CD8-positive, alpha-beta memory T cell (primary cell): ENCODE measurements at places on chromosomes 1 and 21. TPM values are rescaled to one million over a fixed set of nuclear protein-coding genes. Genes with fewer than 3 reads are reported as not detected.

GRCh38 chr1:233598891-233599541 is 14.9 kb upstream of the KCNK1 start:
- no peaks in the 10 kb centered on the region for H3K36me3 ChIP-seq
- H3K27me3 ChIP-seq = no peaks in the 10 kb centered on the region
- no peak for DNase-seq

Gene SERPINC1
- total RNA-seq = not detected

- H3K4me3 ChIP-seq = peak overlapping the region; percentile 100
- peaks cover 6% of the 10 kb centered on the region for H3K36me3 ChIP-seq
- H3K4me1 ChIP-seq = peaks cover 35% of the 10 kb centered on the region
- H3K27ac ChIP-seq = peak overlapping the region; percentile 85
- H3K27me3 ChIP-seq = no peaks in the 10 kb centered on the region
Measured at GRCh38 chr1:27342778-27343638, 1.2 kb downstream of the SYTL1 start.

GRCh38 chr1:168469690-168470089 is 74.1 kb downstream of the XCL2 start:
- no peaks in the 10 kb centered on the region for H3K27me3 ChIP-seq
- H3K36me3 ChIP-seq = no peaks in the 10 kb centered on the region
- H3K4me3 ChIP-seq = no peak overlapping the region
- peak; percentile 51 for DNase-seq
- no peak overlapping the region for H3K27ac ChIP-seq

DNA sequence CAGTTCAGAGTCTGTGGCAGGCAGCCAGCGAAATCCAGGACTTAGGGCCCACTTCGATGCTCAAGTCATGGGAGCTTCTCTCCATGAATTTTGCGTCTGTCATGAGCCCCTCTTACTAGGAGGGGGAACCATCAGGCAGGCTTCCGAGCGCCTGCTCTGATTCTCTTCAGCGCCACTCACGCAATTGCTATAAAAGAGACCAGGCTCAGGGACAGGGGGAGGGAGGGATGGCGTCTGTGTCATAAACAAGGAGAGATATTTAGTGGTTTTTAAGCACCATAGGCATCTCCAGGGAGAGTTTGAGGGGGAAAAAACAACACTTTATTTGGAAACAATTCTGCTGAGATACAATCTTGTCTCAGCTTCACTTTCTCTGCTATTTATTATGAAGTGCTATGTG is 60.6 kb downstream of the NAV1 start:
- no peak overlapping the region for H3K27ac ChIP-seq
- no peaks in the 10 kb centered on the region for H3K4me1 ChIP-seq
- H3K27me3 ChIP-seq = no peaks in the 10 kb centered on the region
- H3K4me3 ChIP-seq = no peak overlapping the region
- DNase-seq = no peak

Gene EFNA3
- total RNA-seq = 1.4 TPM

DNA sequence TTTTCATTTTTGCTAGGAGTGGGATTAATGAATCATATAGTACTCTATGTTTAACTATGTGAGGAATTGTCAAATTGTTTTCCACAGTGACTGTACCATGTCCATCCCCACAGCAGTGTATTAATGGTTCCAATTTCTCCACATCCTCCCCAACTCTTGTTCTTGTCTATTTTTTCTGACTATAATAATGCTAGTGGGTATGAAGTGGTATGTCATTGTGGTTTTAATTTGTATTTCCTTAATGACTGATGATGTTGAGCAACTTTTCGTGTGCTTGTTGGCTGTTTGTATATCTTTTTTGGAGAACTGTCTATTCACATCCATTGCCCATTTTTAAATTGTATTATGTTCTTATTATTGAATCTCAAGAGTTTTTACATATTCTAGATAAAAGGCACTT is 10.0 kb upstream of the KPRP start:
- H3K4me3 ChIP-seq = no peak overlapping the region
- no peaks in the 10 kb centered on the region for H3K27me3 ChIP-seq
- no peaks in the 10 kb centered on the region for H3K4me1 ChIP-seq
- H3K36me3 ChIP-seq = no peaks in the 10 kb centered on the region
- DNase-seq = no peak

Gene DNM3
- total RNA-seq = 0.59 TPM

- no peak overlapping the region for H3K4me3 ChIP-seq
- no peak for DNase-seq
- H3K4me1 ChIP-seq = no peaks in the 10 kb centered on the region
- no peaks in the 10 kb centered on the region for H3K36me3 ChIP-seq
- H3K27me3 ChIP-seq = no peaks in the 10 kb centered on the region
- H3K27ac ChIP-seq = no peak overlapping the region
Measured at GRCh38 chr1:237938553-237938952, 47.8 kb upstream of the ZP4 start.

Gene WNT2B
- 0.13 TPM for total RNA-seq

Gene LRRC71
- not detected for total RNA-seq

Gene MAP3K21
- total RNA-seq = 2.8 TPM

Gene B3GALT2
- 2.4 TPM for total RNA-seq

GRCh38 chr1:201378804-201379203 is 1.3 kb upstream of the TNNT2 start:
- no peak for DNase-seq
- H3K27ac ChIP-seq = no peak overlapping the region
- no peaks in the 10 kb centered on the region for H3K4me1 ChIP-seq
- H3K36me3 ChIP-seq = no peaks in the 10 kb centered on the region
- no peak overlapping the region for H3K4me3 ChIP-seq
- H3K27me3 ChIP-seq = peaks cover 5% of the 10 kb centered on the region

Gene SYT2
- total RNA-seq = not detected
